Pancreas (tissue), 10 donors: ENCODE measurements at places on chromosomes 11 and 22. TPM values are rescaled to one million over a fixed set of nuclear protein-coding genes. Genes with fewer than 3 reads are reported as not detected.

Gene ARHGAP42
- polyA plus RNA-seq: 1.7 TPM

DNA sequence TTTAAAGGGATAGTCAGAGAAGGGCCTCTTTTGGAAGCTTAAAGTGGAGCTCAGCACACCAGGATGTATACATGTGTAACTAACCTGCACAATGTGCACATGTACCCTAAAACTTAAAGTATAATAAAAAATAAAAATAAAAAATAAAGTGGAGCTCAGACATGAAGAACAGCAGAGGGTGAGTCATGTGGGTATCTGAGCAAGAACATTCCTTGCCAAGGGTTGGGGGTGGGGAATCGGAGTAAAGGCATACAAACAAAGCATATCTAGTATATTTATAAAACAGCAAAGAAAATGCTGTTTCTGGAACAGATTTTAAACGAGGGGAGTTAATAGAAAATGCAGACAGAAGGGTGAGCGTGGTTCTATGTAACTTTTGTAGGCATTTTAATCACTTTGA, 562.6 kb upstream of the ANO3 start:
- no peak for DNase-seq

GRCh38 chr22:50443801-50444625, 30.8 kb downstream of the SBF1 start:
- DNase-seq: no peak

DNA sequence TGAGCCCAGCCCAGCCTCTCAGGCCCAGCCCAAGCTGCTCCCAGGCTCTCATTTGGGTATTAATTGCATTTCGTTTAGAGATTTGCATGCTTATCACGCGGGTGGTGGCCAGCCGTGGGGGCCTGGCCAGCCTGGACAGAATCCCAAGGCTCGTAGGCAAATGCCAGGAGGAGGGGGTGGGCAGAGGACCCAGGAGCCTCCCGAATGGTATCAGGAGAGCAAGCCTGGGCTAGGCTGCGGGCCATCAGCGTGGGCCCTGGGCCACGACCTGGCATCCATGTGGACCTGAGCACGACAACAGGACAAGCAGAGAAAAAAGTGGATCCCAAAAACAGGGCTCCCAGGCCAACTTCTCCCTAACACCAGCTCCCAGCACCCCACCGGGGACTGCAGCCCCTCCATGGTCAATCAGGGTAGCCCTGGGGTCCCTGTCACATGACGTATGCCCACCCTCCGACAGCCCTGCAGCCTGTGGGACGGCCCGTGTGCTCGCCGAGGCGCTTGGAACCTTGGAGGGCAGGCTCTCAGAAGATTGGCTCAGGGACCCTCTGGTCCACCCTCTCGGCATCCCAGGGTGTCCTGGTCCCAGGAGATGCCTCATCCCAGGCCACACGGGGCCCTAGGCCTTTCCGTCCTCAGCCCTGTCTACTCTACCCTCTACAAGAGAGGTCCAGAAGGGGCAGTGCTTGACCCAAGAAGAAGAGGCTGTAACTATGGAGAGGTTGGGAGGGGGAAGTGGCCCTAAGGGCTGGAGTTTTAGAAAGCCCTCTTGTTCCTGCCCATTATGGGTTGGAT, 8.8 kb downstream of the ASCL2 start:
- DNase-seq: no peak

GRCh38 chr11:108733479-108734116, 68.7 kb downstream of the DDX10 start:
- DNase-seq: no peak

Gene HPX
- polyA plus RNA-seq: 5.2 TPM

DNA sequence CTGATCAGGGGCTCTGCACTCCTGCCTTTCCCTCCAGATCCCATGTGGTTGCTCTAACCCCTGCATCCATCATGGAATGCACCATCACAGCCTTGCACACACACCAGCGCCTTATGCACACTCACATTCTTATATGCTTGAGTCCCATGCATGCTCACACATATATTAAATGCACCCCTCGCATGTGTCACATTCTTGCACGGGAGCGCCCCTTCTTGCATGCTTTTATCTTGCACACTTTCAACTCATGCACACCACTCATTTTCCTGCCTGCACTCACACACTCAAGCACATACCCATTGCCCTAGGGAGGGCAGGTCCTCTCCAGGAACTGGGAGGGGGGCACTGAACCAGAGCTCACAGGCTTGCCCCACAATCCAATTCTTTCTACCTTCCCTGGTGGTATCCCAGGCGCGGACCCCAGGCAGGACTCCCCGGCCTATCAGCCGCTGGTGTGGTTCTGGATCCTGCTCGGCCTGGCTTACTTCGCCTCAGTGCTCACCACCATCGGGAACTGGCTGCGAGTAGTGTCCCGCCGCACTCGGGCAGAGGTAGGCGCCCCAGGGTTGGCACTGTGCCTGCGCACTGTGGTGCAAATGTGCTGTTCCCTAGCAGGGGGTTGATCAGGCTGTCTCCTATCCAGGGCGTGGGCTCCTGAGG, 2.3 kb upstream of the CATSPERZ start:
- no peak for DNase-seq

Gene REXO2
- polyA plus RNA-seq: 26.9 TPM
